Renal cortical epithelial cell (primary cell): ENCODE measurements at places on chromosomes 4 and X. TPM values are rescaled to one million over a fixed set of nuclear protein-coding genes. Genes with fewer than 3 reads are reported as not detected.
A peak's percentile ranks its signal among the peaks of the same experiment; 100 is the strongest.

TENM3 gene
- total RNA-seq, result 1.2 and 4.5 TPM in 2 replicates

FGFBP1 gene
- 0.50 and 19.1 TPM in 2 replicates for total RNA-seq

RASSF6 gene
- total RNA-seq, result 8.3 and 10.6 TPM in 2 replicates

DNA sequence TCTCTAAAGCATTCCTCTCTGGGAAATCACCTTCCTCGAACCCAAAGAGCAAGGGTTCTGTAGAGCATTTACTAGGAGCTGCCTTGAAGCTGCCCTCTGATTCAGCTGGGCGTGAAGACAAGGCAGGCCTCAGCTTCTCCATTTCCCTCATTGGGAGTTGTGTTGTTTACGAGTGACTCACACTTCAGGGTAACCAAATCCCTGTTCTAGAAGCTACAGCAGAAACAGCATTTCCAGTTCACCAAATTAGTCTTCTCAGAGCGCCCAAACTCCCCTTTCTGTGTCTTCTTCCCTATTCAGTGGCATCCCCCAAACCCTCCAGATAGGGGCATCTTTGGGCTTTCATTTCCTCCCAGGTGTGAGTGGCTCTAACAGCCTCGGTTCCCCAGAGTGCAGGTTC is 863 bp upstream of the XPNPEP2 start:
- peak; percentile 81 for DNase-seq
